COLO829 (cell line): ENCODE measurements at places on chromosomes 7 and 10.

- DNase-seq: no peak
These were observed 204.5 kb upstream of the GHITM start for GRCh38 chr10:83934641-83935338.

- DNase-seq: peak; percentile 62
These were observed 5.1 kb upstream of the MYL7 start for GRCh38 chr7:44145969-44146911.

DNA sequence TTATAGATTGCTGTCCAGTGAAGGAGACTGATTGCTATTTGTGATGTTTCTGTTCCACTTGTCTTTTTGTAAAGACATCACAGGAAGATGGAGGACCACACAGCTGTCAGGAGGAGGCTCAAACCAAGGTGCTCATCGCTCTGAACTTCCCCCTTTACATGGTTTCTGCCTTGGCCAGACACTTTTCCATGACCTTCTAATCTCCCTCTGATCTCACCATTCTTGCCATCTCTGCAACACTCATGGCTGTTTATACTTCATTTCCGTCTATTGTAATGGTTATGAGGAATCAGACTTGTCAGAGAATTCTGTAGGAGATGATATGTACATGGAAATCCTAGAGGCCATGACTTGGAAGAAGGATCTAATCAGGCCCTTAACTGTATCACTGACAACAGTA lies 1.7 kb upstream of the TAS2R5 start:
- DNase-seq: no peak

DNA sequence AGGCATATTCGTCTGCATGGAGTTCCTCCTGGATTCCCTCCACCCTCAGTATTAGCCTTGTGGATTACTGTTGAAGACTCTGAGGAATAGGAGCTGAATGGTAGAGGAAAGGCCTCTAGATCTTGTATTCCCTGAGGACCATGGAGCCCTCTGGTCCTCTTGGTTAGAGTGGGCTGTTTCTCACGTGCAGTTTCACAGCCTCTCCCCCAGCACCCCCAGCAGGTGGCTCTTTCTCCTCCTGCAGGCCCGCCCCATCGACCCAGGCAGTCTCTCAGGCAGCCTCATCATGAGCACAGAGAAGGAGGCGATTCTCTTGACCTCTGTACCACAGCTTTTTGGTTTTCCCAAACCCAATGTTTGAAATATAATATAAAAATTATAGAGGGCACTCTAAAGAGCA lies 102.0 kb downstream of the WNT2 start:
- no peak for DNase-seq

DNA sequence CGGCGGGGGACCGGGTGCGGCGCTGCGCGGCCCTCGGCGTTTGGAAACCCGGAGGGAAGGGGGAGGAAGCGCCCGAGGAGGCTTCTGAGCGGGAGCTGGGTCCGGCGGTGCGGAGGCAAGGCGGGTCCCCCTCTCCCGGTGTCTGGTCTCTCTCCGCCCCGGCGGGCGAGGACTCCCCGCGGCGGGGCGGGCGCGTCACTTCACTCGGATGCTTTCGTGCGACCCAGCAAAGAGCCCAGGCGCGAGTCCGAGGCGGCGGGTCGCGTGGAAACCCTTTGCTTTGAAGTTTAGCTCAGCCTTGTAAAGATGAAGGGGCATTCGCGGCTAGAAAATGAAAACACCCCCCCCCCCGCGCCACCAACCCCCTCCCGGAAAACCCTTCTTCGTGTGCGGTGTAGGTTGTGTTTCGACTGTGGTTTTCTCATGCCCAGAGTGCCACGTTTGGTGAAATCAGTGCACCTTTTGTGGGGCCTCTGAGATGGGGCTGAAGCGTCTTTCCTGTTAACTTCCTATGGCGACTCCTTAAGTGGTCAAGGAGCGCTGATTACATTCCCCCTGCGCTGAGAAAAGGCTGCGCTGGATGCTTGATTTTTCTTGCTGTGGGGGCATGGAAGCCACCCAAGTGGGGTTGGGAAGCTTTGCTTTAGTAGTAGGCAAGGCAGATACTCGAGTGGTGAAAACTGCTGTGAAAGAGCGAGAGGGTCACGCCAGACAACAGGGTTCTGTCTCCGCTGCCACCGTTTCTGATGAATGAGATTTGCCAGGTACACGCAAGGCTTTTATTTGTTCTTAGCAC lies 876 bp downstream of the GNAI1 start:
- no peak for DNase-seq

GRCh38 chr10:95767884-95768556 lies 12.1 kb downstream of the ENTPD1 start:
- no peak for DNase-seq

GRCh38 chr10:113443141-113443925 lies 109.5 kb upstream of the HABP2 start:
- no peak for DNase-seq

DNA sequence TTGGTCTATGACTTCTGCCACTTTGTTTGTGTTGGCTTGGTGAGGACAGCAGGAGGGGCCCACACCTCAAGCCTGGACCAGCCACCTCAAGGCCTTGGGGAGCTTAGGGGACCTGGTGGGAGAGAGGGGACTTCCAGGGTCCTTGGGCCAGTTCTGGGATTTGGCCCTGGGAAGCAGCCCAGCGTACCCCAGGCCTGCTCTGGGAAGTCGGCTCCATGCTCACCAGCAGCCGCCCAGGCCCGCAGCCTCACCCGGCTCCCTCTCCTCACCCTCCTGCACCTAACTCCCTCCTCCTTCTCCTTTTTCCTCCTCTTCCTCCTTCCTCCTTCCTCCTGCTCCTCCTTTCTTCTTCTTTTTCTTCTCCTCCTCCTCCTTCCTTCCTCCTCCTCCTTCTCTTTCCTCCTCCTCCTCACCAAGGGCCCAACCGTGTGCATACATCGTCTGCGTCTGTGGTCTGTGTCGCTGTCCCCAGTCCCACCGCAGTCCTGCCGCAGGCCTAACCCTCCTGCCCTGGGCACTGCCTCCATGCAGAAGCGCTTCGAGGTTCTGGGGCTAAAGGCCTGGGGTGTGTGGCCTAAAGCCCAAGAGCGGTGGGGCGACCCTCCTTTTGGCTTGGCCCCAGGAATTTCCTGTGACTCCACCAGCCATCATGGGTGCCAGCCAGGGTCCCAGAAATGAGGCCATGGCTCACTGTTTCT lies 5.3 kb downstream of the EN2 start:
- DNase-seq: no peak

DNA sequence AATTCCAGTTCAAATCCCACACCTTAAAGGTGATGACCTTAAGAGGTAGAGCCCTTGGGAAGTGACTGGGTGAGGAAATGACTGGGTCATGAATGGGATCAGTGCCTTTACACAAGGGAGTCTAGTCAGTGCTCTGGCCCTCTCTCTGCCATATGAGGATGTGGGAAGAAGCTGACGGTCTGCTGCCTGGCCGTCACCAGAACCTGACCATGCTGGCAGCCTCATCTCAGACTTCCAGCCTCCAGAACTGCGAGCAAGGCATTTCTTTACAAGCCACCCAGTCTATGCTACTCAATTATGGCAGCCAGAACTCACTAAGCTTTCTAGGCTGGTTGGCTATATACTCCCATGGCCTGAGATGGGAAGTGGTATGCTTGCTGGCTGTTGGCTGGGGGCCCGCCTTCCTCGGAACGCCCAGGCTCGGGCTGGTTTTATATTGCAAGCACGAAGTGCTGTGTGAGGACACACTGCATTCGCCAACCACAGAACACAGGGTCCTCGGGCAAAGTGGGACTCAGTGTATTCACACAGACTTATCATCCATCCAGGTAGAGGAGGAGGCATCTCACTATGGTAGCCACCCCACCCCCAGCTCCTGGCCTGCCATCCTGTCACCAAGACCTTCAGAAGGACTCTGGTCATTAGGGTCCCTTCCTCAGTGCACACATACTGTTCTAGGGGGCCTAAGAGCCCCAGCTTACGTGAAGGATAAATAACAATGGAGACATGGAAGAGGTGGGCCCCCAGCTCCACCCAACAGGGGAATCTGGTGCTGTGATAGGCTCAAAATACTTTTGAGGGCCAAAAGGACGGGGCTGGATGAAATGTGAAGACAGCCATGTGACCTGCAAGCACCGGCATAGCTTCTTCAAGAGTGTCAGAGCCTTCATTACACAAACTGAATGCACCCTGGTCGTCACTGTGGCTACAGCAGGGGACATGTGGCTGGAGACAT lies 49.0 kb downstream of the ZRANB1 start:
- DNase-seq: no peak

DNA sequence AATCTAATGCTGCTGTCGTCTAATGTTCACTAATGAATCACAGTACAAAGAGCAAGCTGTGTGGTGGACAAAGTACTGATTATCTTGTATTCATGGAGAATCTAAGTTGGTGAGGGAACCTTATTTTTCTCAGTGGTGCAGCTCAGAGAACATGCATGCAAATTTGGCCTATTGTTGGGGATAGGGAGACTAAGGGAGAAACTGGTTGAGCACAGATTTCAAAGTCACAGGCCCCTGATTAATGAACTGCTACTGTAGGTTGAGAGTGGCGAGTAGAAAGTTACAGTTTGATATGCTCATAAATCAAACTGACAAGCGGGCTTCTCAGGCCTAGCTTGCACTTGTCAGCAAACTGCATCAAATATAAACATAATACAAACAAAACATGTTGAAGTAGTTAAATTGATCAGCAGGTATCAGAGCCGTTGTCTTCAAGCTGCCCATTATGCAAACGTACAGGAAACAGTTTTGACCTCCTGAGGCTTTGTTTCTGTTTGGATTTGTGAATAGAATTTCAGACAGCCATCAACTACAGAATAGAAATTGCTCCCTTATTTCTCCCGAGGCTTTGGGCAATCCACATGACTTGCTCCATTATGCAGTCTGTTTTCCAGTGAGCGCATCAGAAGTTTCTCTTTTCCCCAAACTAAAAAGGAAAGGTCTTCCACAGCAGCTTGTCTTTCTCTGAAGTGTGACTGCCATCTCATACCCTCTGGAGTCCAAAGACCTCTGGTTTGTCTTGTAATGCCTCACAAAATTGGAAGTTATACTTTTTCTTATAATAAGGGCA lies 215.8 kb downstream of the FOXP2 start:
- DNase-seq: peak; percentile 2
